ENCODE measurements at places on chromosomes 4 and X. TPM values are rescaled to one million over a fixed set of nuclear protein-coding genes. Genes with fewer than 3 reads are reported as not detected.

Gene WDR45
- 78.3 TPM for total RNA-seq

Gene GRID2
- 0.16 TPM for total RNA-seq

Gene LUZP4
- total RNA-seq = not detected

Gene ZNF595
- total RNA-seq = 7.4 TPM

Gene UNC5C
- 4.6 TPM for total RNA-seq

GRCh38 chr4:25180524-25181131 lies 20.4 kb upstream of the SEPSECS start:
- no peak overlapping the region for H3K27ac ChIP-seq
- H3K36me3 ChIP-seq = no peaks in the 10 kb centered on the region
- no peak overlapping the region for H3K4me3 ChIP-seq
- no peaks in the 10 kb centered on the region for H3K4me1 ChIP-seq
- H3K27me3 ChIP-seq = no peaks in the 10 kb centered on the region

DNA sequence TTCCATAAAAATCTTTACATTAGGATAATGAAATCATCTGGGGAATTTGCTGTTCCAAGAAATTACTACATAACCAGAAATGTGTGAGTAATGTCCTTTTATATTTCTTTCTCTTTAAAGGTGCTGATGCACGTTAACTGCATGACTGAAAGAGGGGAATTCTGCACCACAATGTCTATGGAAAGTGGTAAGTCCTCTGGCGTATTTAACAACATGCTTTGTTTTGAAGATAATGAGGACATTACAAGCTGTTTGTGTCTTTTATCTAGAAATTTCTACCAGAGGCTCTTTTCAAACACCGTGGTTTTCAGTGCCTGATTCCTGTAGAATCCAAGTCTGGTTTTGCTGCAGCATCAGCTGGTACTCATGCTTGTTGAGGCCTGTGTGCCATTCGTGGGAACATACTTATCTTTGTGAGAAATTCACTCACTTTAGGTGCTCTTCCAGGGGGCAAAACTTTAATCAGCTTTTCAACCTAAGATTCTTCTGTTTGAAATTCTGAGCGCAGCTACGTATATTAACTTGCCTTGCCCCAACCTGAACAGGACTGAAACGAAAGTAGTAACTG lies 257.2 kb downstream of the PDHA2 start:
- no peak for DNase-seq
- no peaks in the 10 kb centered on the region for H3K27me3 ChIP-seq
- H3K27ac ChIP-seq = no peak overlapping the region
- no peaks in the 10 kb centered on the region for H3K36me3 ChIP-seq
- no peak overlapping the region for H3K4me3 ChIP-seq

DNA sequence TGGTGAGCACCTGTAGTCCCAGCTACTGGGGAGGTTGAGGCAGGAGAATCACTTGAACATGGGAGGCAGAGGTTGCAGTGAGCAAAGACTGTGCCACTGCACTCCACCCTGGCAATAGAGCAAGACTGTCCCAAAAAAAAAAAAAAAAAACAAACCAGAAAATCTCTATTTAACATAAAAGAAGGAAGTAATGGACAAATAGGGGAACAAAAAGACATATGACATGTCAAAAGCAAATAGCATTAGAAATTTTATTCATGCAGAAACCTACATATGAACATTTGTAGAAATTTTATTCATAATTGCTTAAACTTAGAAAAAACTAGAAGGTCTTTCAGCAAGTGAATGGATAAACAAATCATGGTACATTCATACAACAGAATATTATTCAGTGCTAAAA lies 97.1 kb upstream of the SH3RF1 start:
- H3K27me3 ChIP-seq = no peaks in the 10 kb centered on the region
- H3K4me1 ChIP-seq = no peaks in the 10 kb centered on the region
- no peaks in the 10 kb centered on the region for H3K36me3 ChIP-seq
- H3K4me3 ChIP-seq = no peak overlapping the region
- no peak for DNase-seq

- no peak overlapping the region for H3K27ac ChIP-seq
- no peak overlapping the region for H3K4me3 ChIP-seq
- no peaks in the 10 kb centered on the region for H3K27me3 ChIP-seq
- no peaks in the 10 kb centered on the region for H3K4me1 ChIP-seq
These were observed 88.3 kb downstream of the HUWE1 start for GRCh38 chrX:53598169-53598568.

DNA sequence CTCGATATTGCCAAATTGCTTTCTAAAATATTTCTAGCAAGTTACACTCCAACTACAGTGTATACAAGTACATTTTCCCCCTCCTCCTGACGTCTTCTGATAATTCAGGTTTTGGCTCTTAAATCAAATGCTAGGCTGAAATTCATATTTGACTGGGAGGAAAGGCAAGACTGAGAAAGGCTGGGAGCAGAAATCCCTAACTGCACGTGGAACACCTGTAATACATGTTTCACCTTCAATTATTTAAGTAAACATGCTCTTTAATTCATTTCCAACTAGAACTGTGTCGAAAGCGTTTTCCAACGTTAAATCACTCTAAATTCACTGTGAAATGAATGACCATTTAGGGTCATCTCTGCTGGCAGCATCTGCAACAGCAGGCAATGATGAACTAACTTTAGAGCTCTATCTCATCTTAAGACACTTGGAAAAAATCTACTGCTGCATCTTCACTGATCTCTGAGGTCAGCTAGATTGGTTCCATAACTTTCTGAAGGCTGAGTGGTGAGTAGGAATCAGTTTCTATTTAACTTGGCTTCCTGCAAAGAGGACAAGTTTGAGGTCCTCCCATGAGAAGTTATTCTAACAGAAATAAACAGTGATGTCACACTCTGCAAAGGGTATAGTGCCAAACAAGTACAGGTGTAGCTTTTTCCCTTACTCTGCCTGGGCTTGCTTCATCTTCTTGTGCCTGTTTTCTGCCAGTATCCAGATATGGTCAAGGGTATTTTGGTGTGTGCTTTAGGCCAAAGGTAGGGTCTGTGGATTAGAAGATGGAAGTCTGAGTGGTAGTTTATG lies 144.3 kb upstream of the PAK3 start:
- H3K4me3 ChIP-seq = no peak overlapping the region
- no peak for DNase-seq
- no peaks in the 10 kb centered on the region for H3K36me3 ChIP-seq

- no peaks in the 10 kb centered on the region for H3K4me1 ChIP-seq
- no peaks in the 10 kb centered on the region for H3K36me3 ChIP-seq
- no peak for DNase-seq
- H3K4me3 ChIP-seq = no peak overlapping the region
- no peaks in the 10 kb centered on the region for H3K27me3 ChIP-seq
- no peak overlapping the region for H3K27ac ChIP-seq
These were observed 46.4 kb downstream of the IL13RA1 start for GRCh38 chrX:118773782-118774181.

- no peaks in the 10 kb centered on the region for H3K4me1 ChIP-seq
- no peak overlapping the region for H3K27ac ChIP-seq
- DNase-seq = no peak
These were observed 141.5 kb upstream of the MTMR8 start for GRCh38 chrX:64536736-64537135.

Measured in right atrium auricular region (tissue), 2 donors.